GM13977 (cell line): ENCODE measurements at places on chromosomes 4 and X.

DNA sequence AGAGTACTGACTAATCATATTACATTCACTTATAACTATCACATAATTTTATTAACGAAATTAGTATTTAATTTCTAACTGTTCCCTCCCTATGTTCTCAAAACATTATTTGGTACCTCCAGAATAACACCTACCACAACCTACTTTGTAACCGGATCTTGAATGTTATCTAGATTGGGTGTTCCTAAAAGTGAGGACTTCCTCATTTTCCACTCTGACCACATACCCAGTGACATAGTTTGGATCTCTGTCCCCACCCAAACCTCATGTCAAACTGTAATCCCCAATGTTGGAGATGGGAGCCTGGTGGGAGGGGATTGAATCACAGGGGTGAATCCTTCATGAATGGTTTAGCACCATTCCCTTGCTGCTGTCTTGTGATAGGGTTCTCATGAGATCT, 21.8 kb downstream of the NR3C2 start:
- DNase-seq, result no peak

GRCh38 chr4:139563515-139563914, 7.5 kb upstream of the SETD7 start:
- DNase-seq, result no peak

DNA sequence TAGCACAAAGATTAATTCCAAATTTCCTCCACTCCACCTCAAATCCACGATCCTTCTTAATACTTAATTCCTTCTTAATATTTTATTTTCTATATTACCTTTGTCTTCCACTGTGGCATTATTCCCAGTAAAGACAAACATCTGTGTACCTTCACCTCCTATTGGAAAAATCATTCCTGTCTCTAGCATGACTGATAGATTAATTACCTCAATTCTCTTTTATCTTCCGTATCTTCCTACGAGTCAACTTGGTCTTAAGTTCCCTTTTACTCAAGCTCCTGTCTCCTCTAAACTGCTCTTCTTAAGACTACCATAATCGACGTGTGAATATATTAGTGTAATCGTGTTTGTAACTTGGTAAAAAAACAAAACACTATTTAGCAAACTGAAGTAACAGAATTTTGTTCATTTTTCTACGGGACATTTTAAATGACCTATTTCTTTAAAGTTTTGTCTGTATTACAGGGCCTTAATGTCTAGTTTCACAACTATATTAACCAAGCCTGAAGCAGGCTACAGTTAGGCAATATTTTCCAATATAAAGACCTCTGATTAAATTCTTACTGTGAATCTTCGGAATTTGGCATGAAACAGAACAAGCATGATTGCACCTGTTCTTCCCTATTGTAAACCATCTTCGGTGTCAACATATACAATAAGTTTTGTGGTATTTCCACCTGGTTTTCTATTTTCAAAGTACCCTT, 1.1 kb upstream of the USP38 start:
- DNase-seq, result no peak

DNA sequence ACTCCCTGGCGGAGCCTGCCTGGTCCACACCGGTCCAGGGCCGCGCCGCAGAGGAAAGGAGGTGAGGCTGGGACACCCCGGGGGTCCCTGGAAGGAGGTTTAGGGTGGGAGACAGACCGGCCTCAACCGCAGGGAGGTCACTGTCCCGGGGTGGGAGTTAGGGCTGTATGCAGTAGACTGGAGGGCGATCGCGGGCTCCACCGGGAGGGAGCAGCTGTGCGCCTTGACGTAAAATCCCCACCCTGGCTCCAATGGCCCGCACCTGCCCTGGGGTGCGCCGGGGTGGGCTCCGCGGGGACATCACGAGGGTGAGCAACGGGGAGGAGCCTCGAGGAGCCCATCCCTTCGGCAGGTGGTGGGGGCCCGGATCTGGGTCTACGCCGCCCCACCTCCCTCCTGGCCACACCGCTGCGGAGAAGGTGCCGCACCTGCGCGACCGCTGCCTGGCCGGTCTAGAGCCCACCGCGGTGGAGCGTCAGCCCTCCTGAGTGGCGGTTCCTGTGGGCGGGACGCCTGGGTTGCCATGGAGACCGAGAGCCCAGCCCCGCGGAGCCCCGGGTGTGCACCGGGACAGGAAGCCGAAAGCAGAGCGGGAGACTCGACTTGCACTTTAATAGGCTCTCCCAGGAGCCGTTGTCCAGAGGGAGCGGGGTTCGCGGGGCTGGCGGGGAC, 105.1 kb downstream of the ADRA2C start:
- DNase-seq, result no peak

DNA sequence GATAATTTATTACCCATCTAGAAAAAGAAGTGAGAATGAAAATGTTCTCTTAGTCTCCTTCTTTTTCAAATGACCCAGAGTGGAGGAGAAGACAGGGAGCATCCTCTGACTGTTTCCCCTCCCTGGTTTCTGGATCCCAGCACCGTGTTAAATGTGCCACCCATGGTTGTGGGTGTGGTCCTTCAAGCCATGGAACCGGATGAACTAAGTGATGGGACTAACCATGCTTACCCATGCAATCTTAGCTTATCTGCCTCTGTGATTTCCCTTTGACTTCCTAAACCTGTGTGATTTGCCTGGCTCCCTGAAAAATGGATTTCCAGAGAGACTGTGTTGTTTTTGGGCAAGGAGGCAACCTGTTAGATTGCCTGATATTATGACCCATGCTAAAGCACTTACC, 437.1 kb downstream of the MAGEB5 start:
- no peak for DNase-seq

DNA sequence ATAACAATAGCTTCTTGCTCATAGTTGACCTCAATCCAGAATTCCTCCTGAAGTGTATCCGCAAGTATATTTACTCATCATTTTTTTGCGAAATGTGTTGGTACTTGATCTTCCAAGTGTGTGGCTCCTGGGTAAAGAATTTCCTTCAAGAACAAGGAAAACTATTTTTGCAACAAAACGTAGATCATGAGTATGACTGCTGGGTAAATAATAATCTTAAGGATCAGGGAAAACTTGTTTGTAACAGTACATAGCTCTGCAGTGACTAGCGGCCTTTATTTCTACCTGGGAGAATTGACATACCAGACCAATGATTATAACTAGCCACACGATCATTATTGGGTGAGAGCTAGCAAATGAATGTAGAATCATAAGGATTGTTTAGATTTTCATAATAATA, 1311.7 kb downstream of the ARAP2 start:
- no peak for DNase-seq

- DNase-seq, result no peak
These were observed 100.0 kb downstream of the TET2 start for GRCh38 chr4:105246712-105247111.

DNA sequence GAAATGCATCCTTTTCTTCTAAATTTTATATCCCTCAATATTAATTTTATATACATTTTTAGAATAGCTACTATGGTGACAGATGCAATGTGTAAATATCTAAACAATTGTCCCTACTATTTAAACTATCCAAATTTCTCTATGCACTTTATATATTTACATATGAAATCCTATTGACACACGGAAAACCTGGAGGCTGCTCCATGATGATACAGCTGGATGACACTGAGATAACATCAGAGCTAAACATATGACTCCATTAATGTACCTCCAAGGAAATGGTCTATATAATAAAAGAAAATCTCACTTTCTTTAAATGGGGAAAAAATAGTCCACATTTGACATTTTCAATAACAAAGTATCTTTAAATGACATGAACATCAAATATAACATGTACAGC, 43.7 kb downstream of the DDX60 start:
- no peak for DNase-seq

DNA sequence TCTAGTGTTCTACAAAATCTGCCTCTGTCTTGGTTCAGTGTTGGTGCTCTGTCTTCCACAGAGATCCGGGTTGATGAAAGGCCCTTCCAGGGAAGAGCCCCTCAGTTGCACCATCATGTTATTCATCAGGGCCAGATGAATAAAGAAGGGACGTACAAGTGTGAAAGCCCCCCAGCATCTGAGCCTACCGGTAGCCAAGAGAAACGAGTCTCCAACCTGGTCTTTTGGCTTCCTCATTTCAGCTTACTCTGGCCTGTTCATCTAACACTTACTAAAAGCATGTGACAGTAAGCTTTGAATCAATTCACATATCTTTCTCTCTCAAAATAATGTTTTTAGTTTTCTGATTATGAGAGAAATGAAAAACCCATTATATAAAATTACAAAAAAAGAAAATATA, 19.2 kb downstream of the MEPE start:
- DNase-seq, result no peak

- DNase-seq, result no peak
These were observed 7.4 kb downstream of the ANTXR2 start for GRCh38 chr4:80065601-80066000.

- no peak for DNase-seq
These were observed 20.3 kb upstream of the FAM9C start for GRCh38 chrX:13064599-13065143.

- no peak for DNase-seq
These were observed 1.5 kb upstream of the FAM241A start for GRCh38 chr4:112143781-112144180.

- no peak for DNase-seq
These were observed 289.4 kb downstream of the ANKRD50 start for GRCh38 chr4:124423160-124423559.

GRCh38 chr4:139419388-139419914, 34.5 kb upstream of the RAB33B start:
- no peak for DNase-seq

GRCh38 chr4:38072578-38072977, 112.4 kb downstream of the PTTG2 start:
- no peak for DNase-seq

GRCh38 chrX:110087485-110088356, 84.8 kb downstream of the TMEM164 start:
- DNase-seq, result no peak

DNA sequence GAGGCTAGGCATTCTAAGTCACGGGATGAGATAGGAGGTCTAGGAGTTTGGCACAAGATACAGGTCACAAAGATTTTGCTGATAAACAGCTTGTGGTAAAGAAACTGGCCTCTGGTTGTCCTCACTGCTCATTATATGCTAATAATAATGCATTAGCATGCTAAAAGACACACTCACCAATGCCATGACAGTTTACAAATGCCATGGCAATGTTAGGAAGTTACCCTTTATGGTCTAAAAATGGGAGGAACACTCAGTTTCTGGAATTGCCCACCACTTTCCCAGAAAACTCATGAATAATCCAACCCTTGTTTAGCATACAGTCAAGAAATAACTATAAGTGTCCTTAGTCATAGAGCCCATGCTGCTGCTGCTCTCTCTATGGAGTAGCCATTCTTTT, 286.9 kb downstream of the ZNF674 start:
- DNase-seq, result no peak

- DNase-seq, result peak; percentile 24
These were observed 25.5 kb upstream of the MORC4 start for GRCh38 chrX:107025545-107025944.

DNA sequence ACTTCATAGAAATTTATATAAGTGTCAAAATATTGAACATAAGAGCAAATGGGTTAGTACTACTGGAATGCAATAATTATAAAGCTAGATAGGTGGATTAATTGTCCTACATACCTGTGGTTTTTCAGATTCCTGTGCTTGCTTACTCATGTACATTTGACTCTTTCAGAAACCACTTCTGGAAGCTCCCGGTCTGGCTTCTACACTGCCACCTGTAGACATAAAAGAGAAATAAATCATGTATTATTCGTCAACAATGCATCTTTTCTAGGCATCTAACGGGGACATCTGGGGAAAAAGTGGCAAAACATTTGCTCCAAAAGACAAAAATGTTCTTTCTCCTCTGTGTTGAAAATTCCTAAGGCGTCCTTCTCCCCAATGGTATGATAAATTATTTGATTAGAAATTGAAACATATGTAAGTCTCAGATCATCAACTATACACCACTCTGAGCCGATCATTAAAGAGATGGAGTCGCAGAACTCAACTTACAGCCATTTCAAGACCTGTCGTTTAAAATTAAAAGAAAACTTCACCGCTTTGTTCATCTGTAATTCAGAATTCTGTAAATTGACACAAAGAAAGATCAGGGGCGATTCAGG, 648.7 kb upstream of the DIPK2B start:
- DNase-seq, result peak; percentile 23

DNA sequence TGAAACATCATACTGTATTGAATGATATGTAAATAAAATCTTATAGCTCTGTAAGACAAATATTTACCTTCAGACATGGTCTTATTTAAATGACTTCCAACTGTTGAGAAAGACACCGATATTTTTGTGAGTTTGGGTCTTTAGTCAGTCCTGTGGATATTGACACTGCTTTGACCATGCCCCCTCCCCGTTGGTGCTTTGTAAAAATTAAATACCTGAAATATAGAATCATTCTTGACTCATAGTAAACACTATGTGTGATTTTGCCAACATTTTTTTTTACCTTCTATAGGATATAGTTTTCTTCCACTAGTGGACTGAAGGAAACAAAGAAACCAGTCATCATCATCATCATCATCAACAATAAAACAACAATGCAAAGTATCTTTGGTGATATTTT, 114.3 kb upstream of the HS3ST1 start:
- DNase-seq, result no peak

- DNase-seq, result no peak
These were observed 1445.1 kb upstream of the TENM3 start for GRCh38 chr4:180798036-180798577.

DNA sequence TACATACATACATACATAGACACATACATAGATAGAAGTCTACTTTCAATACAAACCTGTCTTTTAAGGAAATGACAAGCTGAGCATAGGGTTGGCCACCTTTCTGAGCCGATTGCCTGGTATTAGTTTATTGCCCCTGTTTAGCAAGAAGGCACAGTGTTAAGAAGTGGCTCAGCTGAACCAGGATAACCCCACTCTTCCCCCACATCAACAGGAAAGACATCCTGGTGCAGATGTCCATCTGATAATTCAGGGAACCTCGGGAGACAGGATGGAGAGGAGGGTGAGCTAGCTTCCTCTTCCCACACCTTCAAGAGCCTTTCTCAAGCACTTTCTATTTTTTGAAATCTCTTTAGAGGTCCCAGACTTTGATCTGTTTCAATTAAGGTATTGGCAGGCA, 52.3 kb downstream of the PKD2 start:
- DNase-seq, result no peak

- no peak for DNase-seq
These were observed 16.7 kb upstream of the KLF3 start for GRCh38 chr4:38647101-38647819.

DNA sequence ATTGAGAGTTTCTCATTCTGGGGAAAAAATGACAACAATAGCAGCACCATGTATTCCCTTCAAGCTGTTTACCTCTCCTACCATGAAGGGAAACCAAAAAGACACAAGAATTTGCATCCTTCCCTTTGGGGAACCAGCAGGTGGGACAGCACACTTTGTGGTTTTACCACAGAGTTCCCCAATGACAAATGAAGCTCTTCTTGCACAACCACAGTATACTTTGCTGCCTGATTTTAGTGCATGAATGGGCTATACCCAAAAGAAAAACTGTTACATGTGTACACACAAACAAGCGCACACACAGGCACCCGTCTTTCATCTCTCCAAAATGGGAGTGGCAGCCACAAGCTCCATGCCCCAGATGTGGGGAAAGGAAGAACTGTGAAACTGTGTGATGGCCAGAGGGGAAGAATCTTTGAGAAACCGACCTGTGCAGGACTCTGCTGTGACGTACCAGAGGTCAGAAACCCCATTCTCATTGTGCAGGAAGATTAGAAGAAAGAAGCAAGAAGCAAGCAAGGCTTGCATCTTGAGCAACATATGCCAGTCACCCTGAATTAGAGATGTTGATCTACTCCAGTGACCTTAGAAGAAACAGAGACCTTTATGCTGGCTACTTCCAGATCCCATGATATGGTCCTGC, 2.7 kb upstream of the MAML3 start:
- DNase-seq, result peak; percentile 28
